ENCODE measurements at places on chromosomes 2 and 18. TPM values are rescaled to one million over a fixed set of nuclear protein-coding genes. Genes with fewer than 3 reads are reported as not detected.

Gene STAT4
- 0.48 TPM for total RNA-seq

Gene NT5C1B
- total RNA-seq: 0.21 TPM

Gene SCYGR4
- not detected for total RNA-seq

Gene MROH2A
- total RNA-seq: 0.80 TPM

Gene OXER1
- total RNA-seq: not detected

Gene UCN
- 0.11 TPM for total RNA-seq

Gene CNTNAP5
- not detected for total RNA-seq

Gene ESPNL
- total RNA-seq: 0.40 TPM

Gene DNAH7
- 0.27 TPM for total RNA-seq

Gene FAM110C
- 0.57 TPM for total RNA-seq

Gene TSPYL6
- not detected for total RNA-seq

Gene CAPN14
- 0.11 TPM for total RNA-seq

DNA sequence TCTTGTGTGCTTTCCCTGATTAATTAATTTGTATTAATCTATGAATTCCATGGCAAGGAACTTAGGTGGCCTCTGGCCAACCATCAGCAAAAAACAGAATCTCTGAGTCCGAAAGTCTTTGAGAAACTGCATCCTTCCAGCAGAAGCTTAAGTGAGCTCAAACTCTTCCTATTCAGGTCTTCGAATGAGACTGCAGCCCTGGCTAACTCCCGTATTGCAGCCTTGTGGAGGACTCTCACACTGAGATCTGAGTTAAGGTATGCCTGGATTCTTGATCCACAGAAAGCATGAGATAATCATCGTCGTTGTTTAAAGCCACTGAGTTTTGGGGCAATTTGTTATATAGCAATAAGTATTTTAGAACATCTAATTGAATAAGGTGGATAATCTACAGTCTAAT is 1143.9 kb upstream of the NXPH2 start:
- no peak for DNase-seq

GRCh38 chr2:69082430-69082997 is 69.5 kb downstream of the ANTXR1 start:
- DNase-seq: peak; percentile 72

GRCh38 chr2:190467575-190468083 is 59.5 kb downstream of the MFSD6 start:
- DNase-seq: peak; percentile 12

DNA sequence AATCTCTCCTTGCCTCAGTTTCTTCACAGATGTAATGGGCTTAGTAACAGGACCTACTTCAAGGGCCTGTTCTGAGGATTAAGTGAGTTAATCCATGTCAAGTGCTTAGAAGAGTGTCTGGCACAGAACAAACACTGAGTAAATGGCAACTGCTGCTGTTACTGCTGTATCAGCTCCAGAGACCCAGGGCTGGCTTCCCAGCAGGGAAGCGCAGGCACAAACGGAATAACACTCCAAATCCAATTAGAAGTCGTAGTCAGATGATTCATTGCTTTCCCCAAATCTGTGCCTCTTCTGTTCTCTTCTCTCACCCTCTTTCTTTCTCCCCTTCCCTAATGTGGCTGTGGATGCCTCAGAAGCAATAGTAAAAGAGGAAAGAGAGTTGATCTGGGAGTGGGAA is 101.1 kb upstream of the FZD7 start:
- no peak for DNase-seq

GRCh38 chr2:64217198-64217869 is 73.1 kb upstream of the PELI1 start:
- DNase-seq: no peak

- DNase-seq: no peak
Measured at GRCh38 chr2:157439824-157440186, 4.1 kb downstream of the CYTIP start.

DNA sequence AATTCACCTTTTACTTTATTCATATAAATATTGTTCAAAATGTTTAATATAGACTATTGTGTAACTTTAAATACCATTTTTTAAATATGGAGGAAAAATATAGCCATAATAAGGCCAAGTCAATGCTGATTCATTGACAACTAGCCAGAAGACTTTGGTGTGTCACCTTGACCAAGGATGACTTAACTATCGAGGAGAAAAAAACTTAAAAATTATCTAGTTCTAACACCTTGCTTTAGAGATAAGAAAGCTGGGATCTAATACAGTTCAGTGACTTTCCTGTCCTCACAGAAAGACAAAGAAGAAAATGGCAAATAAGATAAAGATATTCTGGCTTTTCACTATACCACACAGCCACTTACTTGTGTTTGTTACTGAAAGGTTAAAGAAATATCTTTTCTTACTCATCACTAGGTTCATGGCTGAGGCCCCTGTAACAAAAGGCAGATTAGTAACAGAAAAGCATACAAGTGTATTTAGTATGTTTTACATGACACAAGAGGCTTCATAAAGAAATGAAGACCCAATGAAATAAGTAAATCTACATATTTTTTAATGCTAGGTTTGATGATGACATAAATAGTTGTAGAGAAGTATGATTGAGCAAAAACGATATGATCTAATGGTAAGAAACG is 65.9 kb upstream of the LRRTM1 start:
- no peak for DNase-seq

- no peak for DNase-seq
Measured at GRCh38 chr2:33272001-33272400, 204.4 kb upstream of the RASGRP3 start.

GRCh38 chr2:195106681-195107380 is 550.2 kb upstream of the SLC39A10 start:
- no peak for DNase-seq

- DNase-seq: no peak
Measured at GRCh38 chr18:23612434-23613090, 26.3 kb upstream of the NPC1 start.

- no peak for DNase-seq
Measured at GRCh38 chr18:58559427-58560186, 69.3 kb downstream of the ALPK2 start.

DNA sequence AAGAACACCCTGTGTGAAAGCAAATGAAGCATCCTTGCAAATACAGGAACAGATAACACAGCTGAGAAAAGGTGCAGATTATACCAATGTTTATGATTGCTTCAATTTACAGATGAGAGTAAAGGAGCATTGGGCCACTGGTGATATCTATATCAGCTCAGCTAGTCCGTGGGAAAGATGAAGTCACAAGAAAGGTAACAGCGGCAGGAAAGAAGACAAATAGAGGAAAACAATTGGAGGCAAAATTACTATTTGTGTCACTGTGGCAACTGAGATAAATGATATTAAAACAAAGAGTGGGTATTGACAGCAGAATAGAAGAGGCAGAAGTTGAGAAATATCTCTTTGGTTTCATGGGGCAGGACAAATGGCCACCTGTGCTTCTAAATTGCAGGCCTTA is 121.2 kb upstream of the CAVIN2 start:
- DNase-seq: no peak

- DNase-seq: no peak
Measured at GRCh38 chr2:232744963-232745362, 31.4 kb downstream of the KCNJ13 start.

DNA sequence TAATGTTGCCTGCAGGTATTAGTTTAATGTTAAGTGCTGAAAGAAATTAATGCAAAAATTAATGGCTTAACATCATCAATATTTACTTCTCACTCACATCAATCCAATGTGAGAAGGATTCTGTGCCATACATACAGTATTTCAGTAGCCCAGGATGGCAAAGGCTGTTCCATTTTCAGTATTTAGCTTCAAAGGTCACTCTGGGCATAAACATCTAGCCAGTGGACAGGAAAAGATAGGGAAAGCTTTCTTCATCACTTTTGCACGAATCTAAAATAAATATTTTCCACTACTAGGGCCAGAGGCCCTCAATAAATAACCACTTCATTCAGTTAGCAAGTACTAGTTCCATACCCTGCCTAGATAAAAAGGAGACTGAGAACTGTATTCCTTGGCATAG is 236.3 kb upstream of the VWC2L start:
- DNase-seq: no peak

DNA sequence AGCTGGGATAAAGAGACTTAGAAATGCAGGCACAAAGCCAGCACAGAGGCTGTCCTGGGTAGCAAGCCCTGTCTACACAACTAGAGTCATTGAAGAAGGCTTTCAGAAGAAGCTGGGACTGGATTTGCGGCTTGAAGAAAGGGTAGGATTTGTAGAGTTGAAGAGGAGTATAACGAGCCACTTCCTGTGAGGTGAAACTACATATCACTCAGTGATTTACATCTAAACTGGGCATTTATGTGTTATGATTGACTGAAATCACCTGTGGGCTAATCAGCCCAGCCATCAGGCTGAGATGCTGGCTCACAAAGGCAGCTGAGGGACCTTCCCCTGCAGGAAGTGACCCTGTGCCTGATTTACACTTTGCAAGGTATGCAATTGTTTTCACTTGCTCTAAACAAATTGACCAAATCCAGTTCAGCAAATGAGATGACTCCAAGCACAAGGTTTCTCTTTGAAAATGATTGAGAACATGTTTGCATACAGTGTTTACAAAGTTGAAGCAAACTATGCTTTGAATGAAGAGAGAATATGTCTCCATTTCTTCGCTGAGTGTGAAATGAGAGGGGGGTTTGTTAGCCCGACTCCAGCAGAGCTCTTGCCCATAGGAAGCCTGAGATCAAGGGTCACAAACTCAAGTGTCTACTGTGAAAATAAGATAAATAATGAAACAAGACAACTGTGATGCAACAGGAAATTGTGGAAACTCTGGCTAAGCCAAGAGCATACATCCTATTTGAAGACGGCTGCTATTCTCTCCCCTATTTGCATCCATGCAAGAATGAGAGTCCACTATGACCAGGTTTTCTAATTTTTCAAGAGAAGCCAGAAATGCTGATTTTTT is 69.3 kb upstream of the HK2 start:
- no peak for DNase-seq

DNA sequence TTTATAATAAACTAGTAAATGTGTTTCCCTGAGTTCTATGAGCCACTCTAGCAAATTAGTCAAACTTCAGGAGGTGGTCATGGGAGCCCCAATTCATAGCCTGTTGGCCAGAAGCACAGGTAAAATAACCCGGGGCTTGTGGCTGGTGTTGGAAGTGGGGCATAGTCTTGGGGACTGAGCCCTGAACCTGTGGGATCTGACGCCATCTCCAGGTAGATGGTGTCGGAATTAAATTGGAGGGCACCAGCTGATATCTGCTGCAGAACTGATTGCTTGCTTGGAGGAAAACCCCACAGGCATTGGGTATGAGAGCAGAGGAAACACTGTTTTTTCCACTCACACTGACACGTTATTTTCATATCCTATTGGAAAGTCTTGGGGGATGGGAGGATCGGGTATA is 14.1 kb downstream of the NMS start:
- DNase-seq: no peak

DNA sequence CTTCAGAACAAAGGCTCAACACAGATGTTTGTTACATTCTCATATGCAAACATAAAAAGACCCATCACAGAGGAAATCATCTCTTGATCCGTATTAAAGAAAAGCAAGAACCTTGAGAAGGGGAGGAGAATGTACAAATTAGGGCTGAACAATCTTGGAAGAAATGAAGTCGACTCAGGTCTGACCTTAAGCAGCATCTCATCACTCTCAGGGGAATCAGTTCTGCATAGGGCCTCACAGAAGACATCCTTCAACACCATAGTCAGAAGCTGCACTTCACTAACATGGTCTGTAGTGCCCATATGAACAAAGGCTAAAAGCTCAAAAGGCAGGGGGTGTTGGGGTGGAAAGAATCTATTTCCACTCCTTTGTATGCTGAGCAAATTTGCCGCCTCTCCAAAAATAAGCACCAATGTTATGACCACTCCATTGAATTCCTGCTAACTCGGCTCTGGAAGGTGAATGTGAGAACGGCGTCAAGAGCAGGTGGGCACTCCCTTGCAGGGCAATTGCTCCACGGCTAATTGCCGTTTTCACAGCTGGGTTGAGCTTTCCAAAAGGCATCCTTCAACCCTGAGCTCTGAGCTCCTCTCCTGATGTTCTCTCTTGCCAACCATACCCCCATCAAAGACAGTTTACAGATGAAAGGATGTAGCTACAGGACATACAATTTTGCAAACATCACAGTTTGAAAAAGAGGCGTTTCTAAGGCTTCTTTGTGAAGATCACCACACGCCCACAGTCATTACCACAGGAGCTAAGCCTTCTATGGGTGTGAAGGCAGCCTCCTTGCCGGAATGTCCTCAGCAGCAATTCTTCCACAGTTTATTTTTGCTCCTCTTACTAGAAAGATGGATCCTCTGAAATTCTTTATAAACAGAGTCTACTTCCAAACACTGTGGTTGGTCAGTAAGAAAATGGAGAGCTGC is 10.0 kb downstream of the KLF7 start:
- no peak for DNase-seq

Data from Daoy (cell line).